Endothelial cell (in vitro differentiated cells): ENCODE measurements at places on chromosomes 7 and 10. TPM values are rescaled to one million over a fixed set of nuclear protein-coding genes. Genes with fewer than 3 reads are reported as not detected.

Gene CRPPA
- 3.2 TPM for total RNA-seq

Gene HOXA2
- 1.1 TPM for total RNA-seq

Gene WASHC2A
- total RNA-seq, result 79.3 TPM

DNA sequence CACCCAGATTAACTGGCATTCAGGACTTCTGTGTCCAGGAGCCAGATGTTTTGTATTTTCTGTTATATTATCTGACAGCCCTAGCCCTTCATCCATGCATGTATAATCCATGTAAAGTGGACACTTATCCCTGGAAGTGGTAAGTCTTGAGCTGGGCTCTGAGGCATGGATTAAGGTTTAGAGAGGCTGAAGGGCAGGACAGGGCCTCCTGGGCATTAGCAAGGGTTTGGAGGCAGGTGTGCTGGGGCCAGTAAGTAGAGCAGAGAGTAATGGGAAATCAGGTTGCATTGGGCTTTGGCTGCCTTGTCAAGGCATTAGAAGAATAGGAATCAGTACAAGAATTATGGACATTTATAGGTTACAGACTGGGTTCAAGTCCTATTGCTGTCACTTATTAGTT, 138.0 kb downstream of the DYNC1I1 start:
- no peaks in the 10 kb centered on the region for H3K36me3 ChIP-seq
- H3K4me1 ChIP-seq, result no peaks in the 10 kb centered on the region
- H3K4me3 ChIP-seq, result no peak overlapping the region
- peaks cover 3% of the 10 kb centered on the region for H3K27me3 ChIP-seq
- DNase-seq, result no peak
- H3K27ac ChIP-seq, result no peak overlapping the region

GRCh38 chr7:96300502-96300901, 21.4 kb downstream of the SLC25A13 start:
- H3K4me1 ChIP-seq, result peaks cover 7% of the 10 kb centered on the region
- no peak overlapping the region for H3K4me3 ChIP-seq
- no peak overlapping the region for H3K27ac ChIP-seq
- no peak for DNase-seq
- H3K27me3 ChIP-seq, result no peaks in the 10 kb centered on the region

DNA sequence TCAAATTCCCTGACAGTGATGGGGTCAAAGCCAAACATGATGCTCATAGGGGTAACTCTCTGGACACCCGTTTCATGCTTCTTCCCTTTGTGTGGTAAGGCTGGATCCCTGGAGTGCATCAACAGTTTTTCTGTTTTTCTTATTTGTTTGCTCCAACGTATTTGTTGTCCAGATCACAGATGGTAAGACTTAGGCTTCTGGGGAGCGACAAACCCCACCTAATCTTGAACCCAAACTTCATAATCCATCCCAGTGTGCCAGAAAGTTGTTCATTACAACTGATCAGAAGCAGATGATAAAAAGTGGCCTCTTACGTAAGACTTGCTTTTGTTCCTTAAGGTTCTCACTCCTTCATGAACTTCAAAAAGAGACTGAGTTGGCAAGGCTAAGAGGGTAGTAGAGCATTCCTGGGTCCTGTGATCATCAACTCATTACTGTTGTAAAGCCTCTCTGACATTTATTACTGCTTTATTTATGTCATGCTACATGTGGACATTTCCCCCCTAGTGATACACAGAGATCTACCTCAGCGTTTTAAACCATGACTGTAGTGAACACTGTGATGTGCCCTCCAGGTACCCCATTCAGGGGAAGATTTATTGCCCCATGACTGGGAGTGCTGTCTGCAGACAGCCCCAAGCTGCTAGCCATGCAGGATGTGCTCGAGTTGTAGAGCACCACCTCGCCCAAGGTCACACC, 125.6 kb downstream of the CCDC71L start:
- peaks cover 3% of the 10 kb centered on the region for H3K36me3 ChIP-seq
- H3K27me3 ChIP-seq, result peaks cover 1% of the 10 kb centered on the region
- peaks cover 11% of the 10 kb centered on the region for H3K4me1 ChIP-seq
- DNase-seq, result no peak
- no peak overlapping the region for H3K27ac ChIP-seq
- H3K4me3 ChIP-seq, result no peak overlapping the region

GRCh38 chr10:116882639-116883038, 33.3 kb downstream of the ENO4 start:
- peaks cover 9% of the 10 kb centered on the region for H3K36me3 ChIP-seq
- DNase-seq, result no peak
- no peak overlapping the region for H3K27ac ChIP-seq

- H3K27me3 ChIP-seq, result no peaks in the 10 kb centered on the region
- H3K4me3 ChIP-seq, result no peak overlapping the region
- H3K4me1 ChIP-seq, result no peaks in the 10 kb centered on the region
- no peak for DNase-seq
- H3K36me3 ChIP-seq, result no peaks in the 10 kb centered on the region
Measured at GRCh38 chr10:54869022-54869421, 68.0 kb upstream of the PCDH15 start.

DNA sequence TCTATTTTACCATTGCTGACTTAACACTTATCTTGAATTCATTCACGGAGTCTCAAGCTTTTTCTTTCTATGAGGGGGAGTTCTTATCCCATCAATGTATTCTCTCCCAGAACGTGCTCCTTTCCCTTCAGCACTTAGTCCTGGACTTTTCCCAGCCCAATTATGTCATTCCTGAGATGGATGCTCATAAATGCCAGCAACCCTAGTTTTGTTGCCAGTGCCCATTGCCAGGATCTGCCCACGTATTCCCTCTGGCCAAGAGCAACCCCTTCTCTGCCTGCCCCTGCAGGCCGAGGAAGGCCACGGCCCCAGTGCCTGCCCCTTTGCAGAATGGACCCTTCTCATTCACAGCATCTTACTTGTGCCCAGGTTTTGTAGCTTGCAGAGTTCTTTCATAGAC, 67.4 kb upstream of the PPP1R3C start:
- H3K4me1 ChIP-seq, result peaks cover 4% of the 10 kb centered on the region
- H3K36me3 ChIP-seq, result no peaks in the 10 kb centered on the region
- H3K27ac ChIP-seq, result no peak overlapping the region
